ENCODE measurements at places on chromosomes 16 and 17. TPM values are rescaled to one million over a fixed set of nuclear protein-coding genes. Genes with fewer than 3 reads are reported as not detected.

GRCh38 chr17:44081681-44082080 is 11.1 kb downstream of the G6PC3 start:
- H3K4me3 ChIP-seq: no peak overlapping the region
- no peaks in the 10 kb centered on the region for H3K4me1 ChIP-seq
- H3K27ac ChIP-seq: no peak overlapping the region
- no peaks in the 10 kb centered on the region for H3K27me3 ChIP-seq
- H3K36me3 ChIP-seq: no peaks in the 10 kb centered on the region

DNA sequence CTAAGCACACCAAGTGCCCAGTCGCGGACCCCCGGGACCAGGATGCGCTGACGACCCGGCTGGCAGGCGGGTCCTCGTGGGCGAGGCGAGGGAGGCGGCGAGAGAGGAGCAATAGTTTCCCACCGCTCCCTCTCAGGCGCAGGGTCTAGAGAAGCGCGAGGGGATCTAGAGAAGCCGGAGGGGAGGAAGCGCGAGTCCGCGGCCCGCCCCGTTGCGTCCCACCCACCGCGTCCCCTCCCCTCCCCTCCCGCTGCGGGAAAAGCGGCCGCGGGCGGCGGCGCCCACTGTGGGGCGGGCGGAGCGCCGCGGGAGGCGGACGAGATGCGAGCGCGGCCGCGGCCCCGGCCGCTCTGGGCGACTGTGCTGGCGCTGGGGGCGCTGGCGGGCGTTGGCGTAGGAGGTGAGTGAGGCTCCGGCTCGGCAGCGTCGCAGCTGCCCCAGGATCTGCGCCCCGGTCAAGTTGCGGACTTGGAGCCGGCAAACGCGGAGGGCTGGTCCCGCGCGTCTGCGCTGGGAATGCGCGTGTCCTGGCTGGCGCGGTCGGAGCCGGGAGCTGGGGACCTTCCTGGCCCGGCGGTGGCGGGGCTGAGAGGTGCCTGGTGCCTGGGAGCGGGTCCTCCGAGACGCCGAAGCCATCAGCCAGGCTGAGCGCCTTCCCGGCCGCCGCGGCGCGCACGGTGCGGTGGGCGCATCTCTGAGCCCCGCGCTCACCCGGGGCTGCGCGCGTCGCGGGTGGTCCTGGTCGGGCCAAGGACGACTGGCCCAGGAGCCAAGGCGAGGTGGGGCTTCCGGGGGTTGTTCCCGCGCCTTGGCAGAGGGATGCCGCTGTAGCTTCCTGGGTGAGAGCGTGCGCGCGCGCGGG is at the start of gene ITGB3:
Gene ITGB3 (plus strand): TSS at position 287 of the 862 bp plus-strand sequence. CDS start 35 bp downstream, at position 322.
- peaks cover 15% of the 10 kb centered on the region for H3K27me3 ChIP-seq
- peak within 1 kb of the TSS; percentile 64 for H3K27ac ChIP-seq
- no peaks in the 10 kb centered on the region for H3K36me3 ChIP-seq
- H3K4me1 ChIP-seq: peaks cover 6% of the 10 kb centered on the region
- H3K4me3 ChIP-seq: peak within 1 kb of the TSS; percentile 76

- peak overlapping the region; percentile 77 for H3K4me3 ChIP-seq
- no peaks in the 10 kb centered on the region for H3K27me3 ChIP-seq
- no peaks in the 10 kb centered on the region for H3K36me3 ChIP-seq
These were observed 560 bp downstream of the RAI1 start for GRCh38 chr17:17681744-17682292.

- no peaks in the 10 kb centered on the region for H3K36me3 ChIP-seq
- H3K4me1 ChIP-seq: peaks cover 2% of the 10 kb centered on the region
- DNase-seq: no peak
- H3K4me3 ChIP-seq: peak overlapping the region; percentile 5
These were observed 228.8 kb downstream of the CDH11 start for GRCh38 chr16:64892835-64893785.

DNA sequence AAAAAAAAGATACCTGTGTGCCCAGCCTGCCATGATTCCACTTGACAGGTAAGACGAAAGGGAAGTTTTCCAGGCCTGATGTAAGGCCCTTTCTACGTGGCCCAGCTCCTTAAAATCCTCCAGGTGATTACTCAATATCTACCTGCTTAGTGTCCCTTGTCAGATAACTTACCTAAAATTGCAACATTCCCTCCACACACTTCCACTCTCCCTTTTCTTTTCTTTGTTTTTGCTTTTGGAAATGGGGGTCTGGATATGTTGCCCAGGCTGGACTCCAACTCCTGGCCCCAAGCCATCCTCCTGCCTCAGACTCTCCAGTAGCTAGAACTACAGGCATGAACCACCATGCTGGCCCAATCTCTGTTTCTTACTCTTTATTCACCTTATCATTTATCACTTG is 7.2 kb upstream of the PLXDC1 start:
- H3K36me3 ChIP-seq: no peaks in the 10 kb centered on the region
- H3K27ac ChIP-seq: no peak overlapping the region
- H3K4me3 ChIP-seq: no peak overlapping the region
- no peak for DNase-seq
- no peaks in the 10 kb centered on the region for H3K27me3 ChIP-seq

The DHX8 gene
- total RNA-seq: 28.8 TPM
